IMR-90 (cell line): ENCODE measurements at places on chromosomes 7 and 10. TPM values are rescaled to one million over a fixed set of nuclear protein-coding genes. Genes with fewer than 3 reads are reported as not detected.

DNA sequence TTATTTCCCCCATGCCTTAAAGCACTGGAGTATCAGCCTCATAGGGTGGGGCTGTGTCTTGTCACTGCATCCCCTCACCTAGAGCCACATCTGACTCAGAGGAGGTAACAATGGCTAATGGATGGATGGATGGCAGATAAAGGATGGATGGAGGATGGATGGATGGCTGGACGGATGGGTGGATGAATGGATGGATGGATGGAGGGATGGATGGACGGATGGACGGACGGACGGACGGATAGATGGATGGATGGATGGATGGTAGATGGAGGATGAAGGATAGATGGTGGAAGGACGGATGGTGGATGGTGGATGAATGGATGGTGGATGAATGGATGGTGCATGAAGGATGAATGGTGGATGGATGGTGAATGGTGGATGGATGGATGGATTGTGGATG lies 77.2 kb downstream of the PDGFA start:
- H3K27ac ChIP-seq: no peak overlapping the region
- DNase-seq: no peak
- peaks cover 12% of the 10 kb centered on the region; the same call in 1 of the 2 replicates for H3K27me3 ChIP-seq
- no peak overlapping the region for H3K4me3 ChIP-seq
- H3K4me1 ChIP-seq: no peaks in the 10 kb centered on the region

DNA sequence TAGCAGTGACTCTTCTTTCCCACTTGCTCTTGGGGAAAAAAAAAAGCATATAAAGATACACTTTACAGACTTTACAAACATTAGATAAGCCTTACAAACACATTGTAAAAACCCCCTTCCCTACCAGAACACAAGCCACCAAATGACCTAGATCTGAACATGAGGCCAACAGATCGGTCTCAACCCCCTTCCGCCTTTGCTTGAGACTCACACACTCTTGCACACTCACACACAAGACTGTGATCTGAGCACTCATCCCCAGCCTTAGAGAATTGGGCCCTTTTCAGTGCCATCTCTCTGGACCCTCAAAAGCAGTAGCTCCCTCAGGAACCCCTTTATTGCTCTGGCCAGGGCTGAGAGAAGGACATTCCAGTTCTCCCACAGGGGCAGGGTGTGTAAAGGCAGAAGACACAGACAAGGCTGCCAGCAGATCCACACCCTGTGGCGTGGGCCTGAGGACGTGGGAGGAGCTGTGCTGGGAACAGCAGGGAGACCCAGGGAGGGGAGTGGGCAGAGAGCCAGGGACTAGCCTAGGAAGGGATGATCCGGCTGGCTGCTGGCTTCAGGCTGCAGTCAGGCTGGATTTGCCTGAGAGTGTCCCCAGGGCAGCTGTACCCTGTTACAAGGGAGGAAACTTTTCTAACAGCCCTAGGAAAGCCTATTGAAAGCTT lies 206.7 kb downstream of the KIAA1217 start:
- no peak overlapping the region for H3K27ac ChIP-seq
- H3K4me1 ChIP-seq: peaks cover 8% of the 10 kb centered on the region; the same call in 1 of the 2 replicates
- H3K27me3 ChIP-seq: peaks cover 7% of the 10 kb centered on the region
- peak; percentile 22 for DNase-seq

- H3K36me3 ChIP-seq: no peaks in the 10 kb centered on the region
- no peak for DNase-seq
- H3K27ac ChIP-seq: peak overlapping the region; percentile 31; the same call in 1 of the 2 replicates
- H3K27me3 ChIP-seq: no peaks in the 10 kb centered on the region
- H3K4me3 ChIP-seq: no peak overlapping the region
- H3K4me1 ChIP-seq: peaks cover 14% of the 10 kb centered on the region
These were observed 299.8 kb downstream of the KLF6 start for GRCh38 chr10:3485057-3485686.

DNA sequence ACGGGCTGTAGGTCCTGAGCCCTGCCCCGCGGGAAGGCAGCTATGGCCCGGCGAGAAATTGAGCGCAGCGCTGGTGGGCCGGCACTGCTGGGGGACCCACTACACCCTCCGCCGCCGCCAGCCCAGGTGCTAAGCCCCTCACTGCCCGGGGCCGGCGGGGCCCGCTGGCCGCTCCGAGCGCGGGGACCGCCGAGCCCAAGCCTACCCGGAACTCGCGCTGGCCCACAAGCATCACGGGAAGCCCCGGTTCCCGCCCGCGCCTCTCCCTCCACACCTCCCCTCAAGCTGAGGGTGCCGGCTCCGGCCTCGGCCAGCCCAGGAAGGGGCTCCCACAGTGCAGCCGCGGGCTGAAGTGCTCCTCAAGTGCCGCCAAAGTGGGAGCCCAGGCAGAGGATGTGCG lies 5.5 kb upstream of the CACUL1 start:
- no peak for DNase-seq
- H3K27ac ChIP-seq: no peak overlapping the region
- H3K36me3 ChIP-seq: no peaks in the 10 kb centered on the region
- peaks cover 5% of the 10 kb centered on the region for H3K27me3 ChIP-seq
- no peak overlapping the region for H3K4me3 ChIP-seq
- H3K4me1 ChIP-seq: no peaks in the 10 kb centered on the region

VPS37D gene
- 3.1 and 4.8 TPM in 2 replicates for polyA plus RNA-seq
